ENCODE measurements at places on chromosomes 4 and X.

- no peak for DNase-seq
These were observed 64.0 kb upstream of the FGF13 start for GRCh38 chrX:138775517-138775916.

- DNase-seq, result no peak
These were observed 14.1 kb upstream of the RTL3 start for GRCh38 chrX:78673246-78673645.

GRCh38 chr4:140286456-140286855 lies 87.0 kb upstream of the SCOC start:
- DNase-seq, result no peak

DNA sequence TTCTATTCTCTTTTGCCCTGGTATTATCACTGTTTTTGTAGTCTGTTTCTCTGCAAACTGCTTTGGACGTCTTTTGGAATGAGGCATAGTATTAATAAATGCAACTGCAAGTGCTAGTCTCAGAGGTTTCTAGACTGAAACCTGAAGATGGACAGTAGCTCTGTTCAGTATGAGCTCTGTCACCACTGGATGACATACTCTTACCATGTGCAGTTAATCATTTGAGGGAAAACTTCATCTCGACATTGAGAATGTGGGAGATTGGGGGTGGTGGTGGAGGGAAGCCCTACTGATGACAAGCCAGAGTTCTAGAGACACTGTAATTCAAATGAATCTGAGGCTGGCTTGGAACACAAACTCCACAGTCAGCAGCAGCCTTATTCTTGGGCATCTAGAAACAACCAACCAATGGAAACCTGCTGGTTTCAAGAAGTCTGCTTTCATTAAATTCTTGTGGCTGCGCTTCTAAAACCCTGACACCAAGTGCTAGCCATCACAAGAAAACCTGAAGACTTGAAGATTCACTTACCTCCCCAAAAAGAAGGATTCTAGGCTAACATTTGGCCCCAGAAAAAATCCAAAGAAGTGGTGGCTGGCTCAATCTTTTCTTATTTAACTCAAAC lies 161.7 kb downstream of the RASL11B start:
- no peak for DNase-seq

GRCh38 chr4:48138936-48139335 lies 4.9 kb upstream of the TXK start:
- DNase-seq, result no peak

GRCh38 chrX:9835585-9836210 lies 49.5 kb downstream of the SHROOM2 start:
- no peak for DNase-seq

DNA sequence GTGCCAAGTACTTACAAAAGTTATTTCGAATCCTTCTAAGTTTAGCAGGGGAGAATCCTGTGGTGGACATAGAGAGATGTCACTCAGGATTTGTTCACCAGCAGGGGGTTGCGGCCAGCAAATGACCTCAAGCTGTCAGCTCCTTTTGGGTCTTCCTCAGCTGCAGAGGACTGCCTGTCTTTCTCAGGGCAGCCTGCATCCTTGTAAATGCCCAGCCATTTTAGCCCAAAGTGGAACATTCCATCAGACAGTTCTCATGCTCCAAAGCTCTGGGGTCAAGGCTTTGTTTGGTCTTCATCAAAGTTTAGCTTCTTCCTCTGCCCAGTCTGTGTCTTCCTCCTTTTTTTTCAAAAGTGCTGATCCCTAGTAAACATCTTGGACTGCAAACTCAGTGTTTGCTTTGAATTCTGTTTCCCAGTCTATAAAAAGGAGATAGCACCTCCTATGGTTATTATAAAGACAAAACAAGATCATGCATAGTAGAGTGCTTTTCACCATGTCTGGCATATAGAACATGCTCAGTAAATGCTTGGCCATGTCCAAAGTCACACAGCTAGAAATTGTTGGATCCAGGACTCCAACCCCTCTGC lies 156.4 kb upstream of the GATB start:
- DNase-seq, result no peak

- DNase-seq, result no peak
These were observed 16.7 kb upstream of the RBM41 start for GRCh38 chrX:107135049-107135964.

GRCh38 chrX:9379697-9380551 lies 84.9 kb upstream of the TBL1X start:
- DNase-seq, result no peak

DNA sequence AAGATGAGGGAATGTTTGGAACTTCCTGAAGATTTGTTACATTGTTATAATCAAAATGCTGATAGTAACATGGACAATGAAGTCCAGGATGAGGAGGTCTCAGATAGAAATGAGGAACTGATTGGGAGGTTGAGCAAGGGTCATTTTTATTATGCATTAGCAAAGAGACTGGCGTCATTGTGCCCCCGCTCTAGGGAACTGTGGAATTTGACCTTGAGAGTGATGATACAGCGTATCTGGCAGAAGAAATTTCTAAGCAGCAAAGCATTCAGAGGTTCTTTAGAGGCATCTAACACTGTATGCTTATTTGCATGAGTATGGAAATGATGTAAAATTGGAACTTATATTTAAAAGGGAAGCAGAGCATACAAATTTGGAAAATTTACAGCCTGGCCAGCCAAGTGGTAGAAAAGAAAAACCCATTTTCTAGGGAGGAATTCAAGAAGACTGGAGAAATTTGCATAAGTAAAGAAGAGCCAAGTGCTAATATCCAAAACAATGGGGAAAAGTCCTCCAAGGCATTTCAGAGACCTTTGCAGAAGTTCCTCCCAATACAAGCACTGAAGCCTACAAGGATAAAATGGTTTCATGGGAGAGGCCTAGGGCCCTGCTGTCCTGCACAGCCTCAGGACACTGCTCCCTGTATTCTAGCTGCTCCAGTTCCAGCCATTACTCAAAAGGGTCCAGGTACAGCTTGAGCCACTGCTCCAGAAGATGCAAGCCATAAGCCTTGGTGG lies 483.0 kb upstream of the NDST4 start:
- no peak for DNase-seq

DNA sequence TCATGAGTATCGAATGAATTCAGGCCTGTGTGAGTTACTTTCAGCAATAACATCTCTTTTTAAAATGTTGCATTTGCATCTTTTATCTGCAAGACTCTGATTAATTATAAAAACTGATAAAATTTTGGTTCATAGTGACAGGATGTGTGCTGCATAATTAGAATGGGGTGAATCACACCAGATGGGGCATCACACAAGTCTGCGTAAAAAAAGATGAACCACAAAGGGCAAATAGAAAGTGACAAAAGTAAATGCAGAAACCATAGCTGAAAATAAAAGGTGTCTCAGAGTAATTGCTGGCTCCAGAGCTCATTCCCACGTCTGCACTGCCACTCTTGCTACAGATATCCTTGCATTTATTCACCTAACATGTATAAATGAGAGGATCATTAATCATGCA lies 131.1 kb downstream of the HS3ST1 start:
- DNase-seq, result no peak

DNA sequence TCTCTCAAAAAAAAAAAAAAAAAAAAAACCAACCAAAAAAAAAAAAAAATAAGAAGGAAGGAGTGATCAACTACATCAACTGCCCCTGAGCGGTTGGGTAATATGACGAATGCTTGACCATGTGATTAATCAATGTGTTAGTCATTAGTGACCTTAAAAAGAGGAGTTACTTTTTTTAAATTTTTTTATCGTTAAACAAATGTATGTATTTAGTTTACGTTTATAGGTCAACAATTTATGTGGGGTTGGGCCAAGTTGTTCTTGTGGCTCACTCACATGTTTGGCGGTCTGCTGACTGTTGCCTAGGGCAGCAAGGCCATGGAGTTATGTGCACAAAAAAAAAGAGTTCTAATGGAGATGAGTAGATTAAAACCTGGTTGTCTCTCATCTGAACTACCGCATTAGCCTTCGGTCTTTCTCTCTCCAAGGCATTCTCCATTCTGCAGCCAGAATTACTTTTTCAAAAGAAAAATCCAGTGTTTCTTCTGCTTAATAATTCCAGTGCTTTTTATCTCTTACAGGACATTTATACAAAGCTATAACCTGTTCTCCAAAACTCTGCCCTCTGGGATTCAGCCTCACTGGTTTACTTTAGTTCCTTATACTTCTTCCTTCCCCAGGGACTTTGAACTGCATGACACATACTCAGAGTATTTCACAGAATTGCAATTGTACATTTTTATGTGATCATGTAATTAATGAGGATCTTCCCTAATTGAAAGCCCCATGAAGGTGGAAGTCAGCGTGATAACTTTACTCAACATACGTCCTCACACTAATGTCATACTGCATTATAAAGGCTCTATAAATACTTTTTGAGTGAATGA lies 505.5 kb downstream of the ANKRD50 start:
- no peak for DNase-seq

GRCh38 chr4:152870606-152871005 lies 65.5 kb upstream of the FHDC1 start:
- DNase-seq, result no peak

GRCh38 chrX:78753571-78753970 lies 6.1 kb downstream of the LPAR4 start:
- no peak for DNase-seq

DNA sequence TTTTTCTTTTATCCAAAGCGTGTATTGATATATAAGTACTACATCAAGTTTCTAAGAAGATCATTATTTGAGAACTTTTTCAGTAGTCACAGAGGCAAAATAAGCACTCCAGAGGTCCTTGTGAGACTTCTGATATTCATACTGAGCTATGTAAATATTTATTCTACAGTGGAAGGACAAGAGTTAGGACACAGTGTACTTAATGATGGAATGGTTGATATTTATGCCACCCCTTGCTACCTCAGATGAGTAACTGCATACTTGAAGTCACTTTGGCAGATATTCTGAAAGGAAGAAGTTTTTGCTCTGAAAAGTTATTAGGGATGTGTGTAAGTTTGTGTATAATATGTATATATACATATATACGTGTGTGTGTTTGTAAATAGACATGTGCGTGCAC lies 30.3 kb downstream of the MAGEA1 start:
- no peak for DNase-seq

GRCh38 chrX:9842541-9842940 lies 56.3 kb downstream of the SHROOM2 start:
- no peak for DNase-seq

DNA sequence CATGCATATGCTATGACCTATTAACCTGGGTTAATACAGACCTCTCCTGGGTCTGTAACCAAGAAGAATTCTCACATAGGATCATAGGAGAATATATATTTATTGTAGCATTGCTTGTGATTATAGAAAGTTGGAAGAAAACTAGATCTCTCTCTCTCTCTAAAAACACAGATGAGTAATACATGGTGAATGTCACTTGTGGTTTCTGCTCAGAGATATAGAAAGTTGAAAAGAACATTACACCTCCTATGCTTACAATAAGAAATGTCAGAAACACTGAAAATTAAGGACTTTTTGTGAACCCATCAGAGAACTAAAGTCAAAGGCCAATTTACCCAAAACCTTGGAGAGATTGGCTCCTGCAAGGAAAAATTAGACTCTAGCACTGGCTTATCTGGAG lies 1389.5 kb downstream of the FAM133A start:
- DNase-seq, result no peak

DNA sequence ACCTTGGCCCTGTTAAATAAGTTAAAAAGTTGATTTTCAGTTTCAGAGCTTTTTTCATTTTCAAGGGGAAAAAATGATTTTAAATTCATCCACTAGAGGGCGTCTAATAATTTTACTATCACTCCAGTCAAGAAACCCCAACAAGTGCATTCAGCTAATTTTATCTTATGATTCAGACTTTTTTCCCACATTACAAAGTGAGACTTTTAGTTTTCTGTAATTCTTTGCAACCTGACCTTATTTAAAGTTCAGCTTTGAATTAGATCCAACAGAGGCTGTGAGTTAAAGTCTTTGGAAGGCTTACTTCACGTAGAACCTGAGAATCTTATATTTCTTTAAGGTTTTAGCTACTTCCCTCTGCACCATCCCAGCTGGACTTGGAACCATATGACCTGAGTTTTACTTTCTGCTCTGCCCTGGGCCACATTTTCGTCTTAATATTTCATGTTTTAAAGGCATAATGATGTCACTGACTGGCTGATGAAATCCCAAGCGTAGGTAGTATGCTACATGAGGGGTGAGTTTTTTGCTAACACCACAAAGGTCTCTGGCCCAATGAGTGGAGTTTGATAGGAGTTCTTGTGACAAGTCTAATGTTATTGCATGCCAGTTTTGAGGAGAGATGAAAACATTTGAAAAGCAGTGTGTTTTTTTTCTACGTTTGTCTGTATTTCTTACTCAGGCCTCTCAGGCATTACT lies 7.2 kb downstream of the GNRHR start:
- DNase-seq, result no peak

DNA sequence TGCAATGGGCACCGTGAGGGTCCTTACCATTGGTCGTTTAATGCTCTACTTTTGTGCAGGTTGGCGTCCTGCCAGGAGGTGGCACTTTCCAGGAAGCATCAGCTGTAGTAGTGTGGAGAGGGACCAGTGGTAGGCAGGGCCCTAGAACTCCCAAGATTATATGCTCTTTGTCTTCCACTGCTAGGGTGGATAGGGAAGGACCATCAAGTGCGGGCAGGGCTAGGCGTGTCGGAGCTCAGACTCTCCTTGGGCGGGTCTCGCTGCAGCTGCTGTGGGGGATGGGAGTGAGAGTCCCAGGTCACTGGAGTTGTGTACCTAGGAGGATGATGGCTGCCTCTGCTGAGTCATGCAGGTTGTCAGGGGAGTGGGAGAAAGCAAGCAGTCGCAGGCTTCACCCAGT lies 134.7 kb downstream of the KLF8 start:
- no peak for DNase-seq

GRCh38 chrX:122272011-122272410 lies 912.1 kb upstream of the GRIA3 start:
- DNase-seq, result no peak

DNA sequence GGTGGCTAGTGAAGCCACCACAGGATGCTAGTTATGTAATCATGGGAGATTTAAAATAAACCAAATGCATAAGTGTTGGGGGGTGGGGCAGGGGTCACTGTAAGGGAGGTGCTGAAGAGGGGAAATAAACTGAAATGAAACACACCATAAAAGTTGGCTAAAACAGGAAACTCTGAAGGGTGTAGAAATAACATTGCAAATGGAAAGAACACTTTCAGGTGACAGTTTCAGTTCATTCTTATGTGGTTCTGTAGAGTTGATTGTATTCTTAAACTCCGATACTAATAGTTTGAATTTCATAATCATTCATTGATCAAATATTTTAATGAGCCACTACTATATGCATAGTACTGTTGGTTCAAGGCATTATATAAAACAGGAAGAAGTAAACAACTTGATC lies 80.1 kb downstream of the HDAC8 start:
- DNase-seq, result no peak

- no peak for DNase-seq
These were observed 1297.7 kb downstream of the C4orf33 start for GRCh38 chr4:130393642-130394041.

GRCh38 chr4:69058410-69059059 lies 37.7 kb upstream of the UGT2B7 start:
- DNase-seq, result no peak

GRCh38 chrX:64580035-64580434 lies 184.8 kb upstream of the MTMR8 start:
- DNase-seq, result no peak

- no peak for DNase-seq
These were observed 80.9 kb downstream of the IL21 start for GRCh38 chr4:122539861-122540465.

- no peak for DNase-seq
These were observed 32.2 kb downstream of the IL21 start for GRCh38 chr4:122588453-122589238.

Measured in ascending aorta (tissue), 2 donors.